Omental fat pad (tissue), 4 donors: ENCODE measurements at places on chromosomes 7 and 10.

DNA sequence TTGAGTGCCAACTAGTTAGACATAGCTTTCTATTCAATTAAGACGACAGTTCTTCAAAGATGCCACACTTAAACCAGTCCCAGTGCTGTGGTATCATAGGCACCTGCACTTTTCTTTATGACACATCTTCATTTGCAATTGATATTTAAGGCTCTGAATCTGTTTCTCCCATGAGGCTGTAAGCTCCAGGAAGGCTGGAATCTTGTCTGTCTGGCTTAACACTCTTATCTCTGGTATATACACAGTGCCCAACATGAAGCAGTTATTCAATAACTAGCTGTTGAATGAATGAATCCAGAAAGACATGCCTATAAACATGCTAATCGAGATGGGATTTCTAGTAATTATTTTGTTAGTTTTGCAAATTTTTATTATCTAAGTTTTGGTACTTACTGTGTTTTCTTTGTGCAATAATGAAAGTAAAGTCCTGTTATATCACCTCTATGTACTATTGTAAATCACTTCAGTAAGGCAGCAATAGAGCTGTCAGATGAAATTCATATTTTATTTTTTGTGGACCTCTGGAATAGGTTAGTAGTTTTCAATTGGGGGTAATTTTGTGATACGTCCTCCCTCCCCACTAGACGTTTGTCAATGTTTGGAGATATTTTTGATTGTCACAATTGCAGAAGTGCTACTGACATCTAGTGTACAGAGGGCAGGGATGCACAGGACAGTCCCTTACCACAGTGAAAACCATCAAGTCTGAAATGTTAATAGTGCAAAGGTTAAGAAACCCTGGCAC lies 51.3 kb upstream of the STEAP4 start:
- DNase-seq, result no peak

GRCh38 chr7:142323706-142324105 lies 65.8 kb upstream of the PRSS58 start:
- DNase-seq, result no peak

GRCh38 chr10:79070081-79070605 lies 1.4 kb downstream of the ZMIZ1 start:
- DNase-seq, result no peak

- no peak for DNase-seq
These were observed 39.9 kb upstream of the WNT16 start for GRCh38 chr7:121288894-121289293.

DNA sequence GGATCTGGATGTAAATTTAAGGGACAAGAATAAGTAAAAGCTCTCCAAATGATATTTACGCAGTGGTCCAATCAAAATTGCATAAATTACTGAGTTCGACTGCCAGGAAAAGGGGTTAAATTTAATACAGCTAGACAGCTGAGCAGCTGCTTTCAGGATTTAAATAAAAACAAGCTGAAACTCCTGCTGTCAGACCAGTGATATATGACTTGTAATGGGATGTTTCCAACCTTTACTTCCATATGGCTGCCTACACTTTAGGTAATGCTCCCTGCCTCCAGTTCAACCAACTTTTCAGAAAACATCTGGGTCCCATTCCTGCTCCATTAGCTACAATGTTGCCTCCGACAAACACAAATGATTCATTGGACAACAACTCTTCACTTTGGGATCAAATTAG lies 326.3 kb upstream of the DGKB start:
- no peak for DNase-seq

GRCh38 chr10:47450442-47450841 lies 33.5 kb downstream of the ANXA8 start:
- no peak for DNase-seq

GRCh38 chr10:113347508-113347907 lies 205.3 kb upstream of the HABP2 start:
- no peak for DNase-seq

- DNase-seq, result no peak
These were observed 705.9 kb downstream of the MAGI2 start for GRCh38 chr7:78747592-78747991.

- DNase-seq, result no peak
These were observed 70.8 kb downstream of the CHN2 start for GRCh38 chr7:29265208-29265923.

DNA sequence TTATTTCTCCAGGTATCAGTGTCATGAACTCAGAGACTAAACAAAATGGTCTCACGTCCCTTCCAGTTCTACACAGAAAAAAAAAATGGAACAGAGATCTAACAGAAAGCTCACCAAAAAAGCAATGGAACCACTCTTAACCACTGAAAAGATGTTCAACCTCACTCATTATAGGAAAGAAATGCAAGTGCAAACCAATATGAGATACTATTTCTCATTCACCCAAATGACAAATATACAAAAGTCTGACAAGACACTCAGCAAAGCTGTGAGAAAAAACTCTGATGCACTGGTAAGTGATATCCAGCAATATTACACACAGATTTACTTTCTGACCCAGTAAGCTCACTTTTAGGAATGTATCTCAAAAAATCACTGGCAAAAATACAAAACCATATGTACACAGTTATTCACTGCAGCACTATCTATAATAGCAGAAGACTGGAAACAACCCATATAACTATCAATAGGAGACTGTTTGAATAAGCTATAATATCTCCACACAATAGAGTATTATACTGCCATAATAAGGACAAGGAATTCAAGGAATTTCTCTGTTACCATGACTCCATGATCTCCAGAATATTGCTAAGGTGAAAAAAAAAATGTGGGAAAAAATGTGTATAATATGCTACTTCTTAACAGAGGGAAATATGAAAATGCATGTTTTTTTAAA lies 36.6 kb downstream of the ABI1 start:
- DNase-seq, result no peak
